ENCODE measurements at places on chromosomes 13 and 19. TPM values are rescaled to one million over a fixed set of nuclear protein-coding genes. Genes with fewer than 3 reads are reported as not detected.
A peak's percentile ranks its signal among the peaks of the same experiment; 100 is the strongest.

- no peaks in the 10 kb centered on the region for H3K36me3 ChIP-seq
- DNase-seq = no peak
- no peaks in the 10 kb centered on the region for H3K27me3 ChIP-seq
- no peak overlapping the region for H3K4me3 ChIP-seq
- no peak overlapping the region for H3K27ac ChIP-seq
Observed at GRCh38 chr19:2578391-2578890, 102.5 kb downstream of the GADD45B start.

GRCh38 chr13:106987427-106987785 lies 419.5 kb upstream of the ARGLU1 start:
- no peak for DNase-seq
- H3K27ac ChIP-seq = no peak overlapping the region
- no peaks in the 10 kb centered on the region for H3K27me3 ChIP-seq
- H3K4me3 ChIP-seq = no peak overlapping the region

GRCh38 chr19:44808463-44809371 lies at the start of gene BCAM:
TSS of gene BCAM (plus strand) at chr19:44809103. CDS start at chr19:44809125, 22 bp downstream.
- H3K36me3 ChIP-seq = peaks cover 7% of the 10 kb centered on the region
- peaks cover 7% of the 10 kb centered on the region for H3K4me1 ChIP-seq
- DNase-seq = peak; percentile 58
- peaks cover 4% of the 10 kb centered on the region for H3K27me3 ChIP-seq
- no peak within 1 kb of the TSS for H3K27ac ChIP-seq

The RNASEH2A gene
- total RNA-seq = 26.9 TPM

The SKA3 gene
- total RNA-seq = 7.9 TPM

GRCh38 chr13:19069684-19070397 lies 111.8 kb downstream of the TUBA3C start:
- no peak for DNase-seq
- no peak overlapping the region for H3K4me3 ChIP-seq
- peaks cover 12% of the 10 kb centered on the region for H3K27me3 ChIP-seq
- no peaks in the 10 kb centered on the region for H3K4me1 ChIP-seq
- H3K27ac ChIP-seq = no peak overlapping the region

DNA sequence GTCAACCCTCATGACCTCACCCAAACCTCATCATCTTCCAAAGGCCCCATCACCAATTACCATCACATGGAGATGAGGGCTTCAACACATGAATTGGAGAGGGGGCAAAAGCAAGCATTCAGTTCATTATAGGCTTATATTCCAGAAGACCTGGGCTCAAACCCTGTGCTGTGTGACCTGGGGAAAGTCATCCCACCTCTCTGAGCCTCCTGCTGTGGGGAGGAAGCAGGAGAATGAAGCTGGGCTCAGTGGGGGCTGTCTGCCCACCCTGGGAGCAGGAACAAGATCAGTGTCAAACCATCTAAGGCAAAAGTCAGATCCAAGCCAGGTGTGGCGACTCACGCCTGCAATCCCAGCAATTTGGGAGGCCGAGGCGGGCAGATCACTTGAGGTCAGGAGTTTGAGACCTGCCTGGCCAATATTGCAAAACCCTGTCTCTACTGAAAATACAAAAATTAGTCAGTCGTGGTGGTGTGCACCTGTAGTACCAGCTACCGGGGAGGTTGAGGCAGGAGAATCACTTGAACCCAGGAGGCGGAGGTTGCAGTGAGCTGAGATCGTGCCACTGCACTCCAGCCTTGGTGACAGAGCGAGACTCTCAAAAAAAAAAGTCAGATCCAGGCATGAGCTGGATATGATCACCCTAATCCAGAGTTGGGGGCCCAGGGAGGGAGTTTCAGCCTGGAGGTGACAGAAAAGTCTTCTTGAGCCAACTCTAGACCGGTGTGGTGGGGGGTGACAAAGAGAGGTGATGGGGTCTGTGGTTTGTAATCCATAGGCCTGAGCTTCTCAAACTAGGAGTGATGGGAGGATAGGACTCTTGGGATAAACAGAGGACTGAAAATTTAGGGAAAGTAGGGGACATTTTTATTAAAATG lies 1.6 kb upstream of the TPM4 start:
- H3K27me3 ChIP-seq = peaks cover 27% of the 10 kb centered on the region
- peak overlapping the region; percentile 93 for H3K4me3 ChIP-seq
- H3K4me1 ChIP-seq = peaks cover 54% of the 10 kb centered on the region
- peak overlapping the region; percentile 94 for H3K27ac ChIP-seq
- DNase-seq = no peak

The HSPB6 gene
- total RNA-seq = not detected

GRCh38 chr19:45569619-45570421 lies 14.8 kb downstream of the OPA3 start:
- peak overlapping the region; percentile 74 for H3K27ac ChIP-seq
- DNase-seq = peak; percentile 85
- peaks cover 3% of the 10 kb centered on the region for H3K36me3 ChIP-seq
- H3K27me3 ChIP-seq = no peaks in the 10 kb centered on the region
- peaks cover 3% of the 10 kb centered on the region for H3K4me1 ChIP-seq

The ITGBL1 gene
- not detected for total RNA-seq

DNA sequence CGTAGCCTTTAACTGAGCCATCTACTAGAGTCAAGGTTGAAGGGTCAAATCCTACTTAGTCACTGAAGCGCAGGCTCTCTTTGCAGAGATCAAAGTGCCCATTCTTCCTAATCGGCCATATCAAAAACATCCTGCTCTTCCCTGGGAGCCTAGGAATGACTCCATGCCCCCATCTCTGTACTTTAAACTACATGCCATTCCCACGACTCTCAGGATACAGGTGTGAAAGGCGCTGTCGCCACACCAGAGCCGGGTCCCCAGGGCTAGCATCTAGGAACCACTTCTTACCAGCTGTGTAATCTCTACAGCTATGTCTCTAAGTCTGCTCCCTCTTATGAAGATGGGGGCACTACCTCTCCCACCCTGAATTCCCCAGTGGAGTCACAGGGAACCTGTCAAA lies 22.3 kb downstream of the IRS2 start:
- H3K27ac ChIP-seq = no peak overlapping the region
- H3K27me3 ChIP-seq = peaks cover 2% of the 10 kb centered on the region
- no peaks in the 10 kb centered on the region for H3K36me3 ChIP-seq

The BCL2L12 gene
- 50.1 TPM for total RNA-seq

The ZC3H4 gene
- total RNA-seq = 56.7 TPM

DNA sequence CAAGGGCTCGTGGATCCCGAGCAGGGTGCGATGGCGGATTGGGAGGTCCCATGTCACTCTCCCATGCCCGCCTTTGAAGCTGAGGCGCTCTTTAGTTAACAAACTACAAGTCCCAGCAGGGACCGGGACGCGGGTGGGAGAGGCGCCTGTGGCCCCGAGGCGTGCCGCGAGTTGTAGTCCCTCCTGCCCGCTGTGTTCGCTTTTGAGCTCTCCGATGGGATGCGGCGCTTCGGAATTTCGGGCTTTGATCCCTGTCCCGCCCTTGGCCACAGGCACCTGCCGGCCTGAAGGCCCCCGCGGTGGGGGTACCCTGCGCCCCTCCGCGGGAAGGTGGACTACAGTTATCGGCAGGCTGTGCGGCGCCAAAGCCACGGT lies 11.0 kb downstream of the CYTH2 start:
- no peak for DNase-seq
- H3K27me3 ChIP-seq = peaks cover 35% of the 10 kb centered on the region
- peaks cover 16% of the 10 kb centered on the region for H3K36me3 ChIP-seq
- H3K27ac ChIP-seq = peak overlapping the region; percentile 5
- H3K4me1 ChIP-seq = peaks cover 18% of the 10 kb centered on the region

GRCh38 chr13:103284466-103284865 lies 218.2 kb upstream of the SLC10A2 start:
- DNase-seq = no peak
- H3K27ac ChIP-seq = no peak overlapping the region
- peaks cover 10% of the 10 kb centered on the region for H3K4me1 ChIP-seq
- H3K4me3 ChIP-seq = no peak overlapping the region
- peaks cover 2% of the 10 kb centered on the region for H3K27me3 ChIP-seq

DNA sequence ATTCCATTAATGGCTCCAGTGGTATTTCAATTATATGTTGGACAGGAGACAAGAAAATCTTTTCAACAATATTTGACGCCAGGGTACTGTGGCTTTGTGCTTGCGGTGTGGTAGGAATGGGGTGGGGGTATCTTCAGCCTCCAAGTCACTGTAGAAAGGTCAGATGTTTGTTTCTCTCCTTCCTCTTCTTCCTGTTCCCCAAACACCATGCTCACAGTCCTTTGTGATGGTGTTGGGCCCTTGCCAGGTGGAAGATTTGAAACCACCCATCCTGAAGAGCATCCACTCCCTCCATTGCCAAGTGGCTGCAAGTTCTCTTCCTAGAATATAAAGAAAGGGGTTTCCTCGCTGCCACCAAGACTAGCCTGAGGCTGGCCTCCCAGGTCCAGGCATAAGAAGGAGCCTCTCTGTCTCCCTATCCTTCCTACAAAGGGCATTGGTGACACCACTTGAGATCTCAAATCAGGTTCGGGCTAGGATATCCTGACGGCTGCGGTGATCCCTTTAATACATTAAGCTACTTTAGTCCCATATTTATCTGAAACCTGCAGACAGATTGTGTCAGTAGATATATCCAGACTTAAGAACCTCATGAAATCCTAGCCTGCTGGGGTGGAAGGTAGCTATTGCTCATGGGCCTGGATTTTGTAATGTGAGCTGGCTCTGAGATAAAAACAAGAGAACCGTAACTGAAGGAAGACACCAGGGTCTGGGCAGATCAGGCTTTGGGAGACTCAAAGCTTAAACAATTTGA lies 64.3 kb upstream of the SIAH3 start:
- H3K4me1 ChIP-seq = no peaks in the 10 kb centered on the region
- DNase-seq = no peak
- no peak overlapping the region for H3K4me3 ChIP-seq
- no peaks in the 10 kb centered on the region for H3K36me3 ChIP-seq

DNA sequence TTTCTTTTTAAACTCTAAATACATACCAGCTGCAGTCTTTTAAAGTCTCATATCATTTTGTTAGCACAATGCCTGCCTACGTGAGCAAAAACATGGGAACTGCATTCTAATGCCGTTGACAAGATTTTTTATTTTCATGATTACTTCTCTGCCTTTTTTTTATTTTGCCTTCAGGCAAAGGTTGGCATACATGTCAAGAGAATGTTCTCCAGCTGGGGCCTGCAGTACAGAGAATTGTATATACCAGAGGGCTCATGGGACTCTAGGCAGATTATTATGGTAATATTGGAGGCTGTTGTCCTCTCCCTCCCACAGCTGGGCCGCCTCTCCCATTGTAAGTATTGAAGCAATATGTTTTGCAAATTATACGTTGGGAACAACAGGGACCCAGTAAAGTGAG lies 53.9 kb upstream of the OBI1 start:
- no peaks in the 10 kb centered on the region for H3K27me3 ChIP-seq
- H3K36me3 ChIP-seq = no peaks in the 10 kb centered on the region
- H3K4me1 ChIP-seq = no peaks in the 10 kb centered on the region
- no peak overlapping the region for H3K27ac ChIP-seq
- H3K4me3 ChIP-seq = no peak overlapping the region

The MYH14 gene
- not detected for total RNA-seq

GRCh38 chr13:27425158-27425917 lies 919 bp downstream of the GTF3A start:
- peaks cover 6% of the 10 kb centered on the region for H3K27me3 ChIP-seq
- H3K27ac ChIP-seq = peak overlapping the region; percentile 73
- peaks cover 29% of the 10 kb centered on the region for H3K4me1 ChIP-seq
- no peak for DNase-seq
- H3K4me3 ChIP-seq = peak overlapping the region; percentile 89
- peaks cover 7% of the 10 kb centered on the region for H3K36me3 ChIP-seq

The C2CD4C gene
- 1.2 TPM for total RNA-seq

The KLF16 gene
- 19.9 TPM for total RNA-seq

- no peak for DNase-seq
- H3K36me3 ChIP-seq = peaks cover 3% of the 10 kb centered on the region
- no peaks in the 10 kb centered on the region for H3K4me1 ChIP-seq
- no peak overlapping the region for H3K4me3 ChIP-seq
- H3K27ac ChIP-seq = no peak overlapping the region
- H3K27me3 ChIP-seq = peaks cover 3% of the 10 kb centered on the region
Observed at GRCh38 chr13:22128441-22129408, 457.9 kb downstream of the FGF9 start.

- H3K27me3 ChIP-seq = peaks cover 4% of the 10 kb centered on the region
- H3K4me1 ChIP-seq = peaks cover 5% of the 10 kb centered on the region
- DNase-seq = no peak
- H3K27ac ChIP-seq = no peak overlapping the region
- no peaks in the 10 kb centered on the region for H3K36me3 ChIP-seq
Observed at GRCh38 chr13:81139987-81140386, 799.1 kb upstream of the SPRY2 start.

The MED29 gene
- 32.4 TPM for total RNA-seq

GRCh38 chr19:1935484-1936208 lies 5.3 kb upstream of the CSNK1G2 start:
- H3K36me3 ChIP-seq = peaks cover 31% of the 10 kb centered on the region
- H3K27me3 ChIP-seq = peaks cover 10% of the 10 kb centered on the region
- peak overlapping the region; percentile 27 for H3K27ac ChIP-seq
- peak overlapping the region; percentile 75 for H3K4me3 ChIP-seq
- peaks cover 17% of the 10 kb centered on the region for H3K4me1 ChIP-seq

GRCh38 chr13:55199134-55199533 lies 1941.6 kb upstream of the PRR20A start:
- H3K4me3 ChIP-seq = no peak overlapping the region
- H3K4me1 ChIP-seq = no peaks in the 10 kb centered on the region
- no peak overlapping the region for H3K27ac ChIP-seq
- no peak for DNase-seq
- no peaks in the 10 kb centered on the region for H3K36me3 ChIP-seq
- H3K27me3 ChIP-seq = no peaks in the 10 kb centered on the region

The OR10H1 gene
- not detected for total RNA-seq

DNA sequence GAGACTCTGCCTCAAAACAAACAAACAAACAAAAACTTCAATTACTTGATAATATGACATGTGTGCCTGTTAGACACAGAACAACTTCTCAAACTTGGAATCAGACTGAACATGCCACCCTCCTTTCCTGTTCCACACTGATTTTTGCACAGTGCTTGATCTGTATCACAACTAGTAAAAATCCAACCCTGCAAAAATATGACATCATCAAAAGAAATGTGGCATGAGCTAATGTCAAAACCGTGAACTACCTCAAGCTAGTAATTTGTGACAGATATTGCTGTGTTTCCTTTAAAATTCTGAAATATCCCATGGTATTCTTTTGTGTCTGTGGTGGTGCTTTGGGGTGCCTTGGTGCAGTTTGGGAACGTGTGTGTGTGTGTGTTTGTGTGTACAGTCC lies 8.2 kb downstream of the MYCBP2 start:
- H3K27me3 ChIP-seq = peaks cover 4% of the 10 kb centered on the region

GRCh38 chr13:64579331-64579730 lies 2650.8 kb downstream of the PCDH9 start:
- no peak overlapping the region for H3K27ac ChIP-seq
- no peaks in the 10 kb centered on the region for H3K36me3 ChIP-seq
